Activated T-cell treated with anti-CD3 and anti-CD28 coated beads, Interleukin-2, amount 50 U/mL, for 72 hours (primary cell): ENCODE measurements at places on chromosomes 1 and 21. TPM values are rescaled to one million over a fixed set of nuclear protein-coding genes. Genes with fewer than 3 reads are reported as not detected.
A peak's percentile ranks its signal among the peaks of the same experiment; 100 is the strongest.

DNA sequence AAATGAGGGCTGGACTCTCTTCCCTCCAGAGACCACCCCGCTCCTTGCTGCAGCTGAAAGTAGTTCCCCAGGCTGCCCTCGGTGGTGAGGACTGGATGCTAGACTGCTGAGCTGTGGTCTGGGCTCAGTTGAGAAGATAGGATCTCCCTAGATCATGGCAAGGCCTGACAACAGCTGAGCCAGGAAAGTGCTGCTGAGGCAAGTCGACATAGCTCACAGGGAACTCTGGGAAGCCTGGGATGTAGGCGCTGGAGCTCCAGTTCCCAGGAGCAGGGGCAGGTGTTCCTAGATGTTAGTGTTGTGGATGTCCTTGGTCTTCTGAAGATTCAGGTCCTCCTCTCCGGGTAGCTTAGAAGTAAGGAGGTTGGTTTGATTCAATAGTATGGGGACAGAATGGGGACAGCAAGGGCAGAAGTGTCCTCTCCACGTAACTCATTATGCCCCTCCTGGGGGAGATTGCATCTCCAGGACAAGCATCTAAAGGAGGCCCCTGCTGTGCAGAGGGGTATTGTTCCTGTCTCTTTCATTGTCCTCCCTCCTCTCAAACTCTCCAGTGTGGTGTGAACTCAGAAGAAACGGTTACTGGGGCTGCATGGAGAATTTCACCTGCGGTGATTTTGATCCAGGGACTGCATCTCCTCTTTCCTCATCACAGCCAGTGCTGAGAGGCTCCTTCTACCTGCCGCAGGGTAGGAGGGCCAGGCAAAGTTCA, 3.7 kb downstream of the CYB561D1 start:
- DNase-seq: no peak

DNA sequence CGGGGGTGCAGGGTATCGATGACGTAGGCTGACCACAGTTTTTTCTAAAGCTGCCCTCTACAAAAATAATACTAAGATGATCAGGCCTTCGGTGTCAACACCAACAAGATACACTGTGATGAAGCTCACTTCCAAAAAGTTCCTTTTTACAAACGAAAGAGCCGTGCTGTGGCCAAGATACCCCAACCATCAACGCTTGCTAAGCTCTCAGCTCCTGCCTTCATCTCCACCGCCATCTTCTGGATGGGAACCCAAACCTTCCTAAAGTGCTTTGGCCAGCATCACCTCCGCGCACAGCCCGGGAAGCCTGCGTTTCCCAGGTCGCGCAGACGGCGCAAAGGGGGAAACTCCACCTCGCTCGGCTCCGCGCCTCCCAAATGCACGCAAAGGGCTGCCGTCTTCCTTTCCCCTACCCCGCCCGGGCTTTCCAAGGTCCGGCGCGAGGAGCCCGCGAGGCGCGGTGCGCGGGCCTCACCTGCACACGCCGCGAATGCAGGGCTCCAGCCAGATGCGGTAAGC, 541 bp downstream of the USP48 start:
- DNase-seq: peak; percentile 73

GRCh38 chr1:85629532-85629920, 49.0 kb downstream of the CCN1 start:
- DNase-seq: no peak

- no peak for DNase-seq
These were observed 431 bp downstream of the MTARC1 start for GRCh38 chr1:220787069-220787619.

Gene F13B
- not detected for total RNA-seq

DNA sequence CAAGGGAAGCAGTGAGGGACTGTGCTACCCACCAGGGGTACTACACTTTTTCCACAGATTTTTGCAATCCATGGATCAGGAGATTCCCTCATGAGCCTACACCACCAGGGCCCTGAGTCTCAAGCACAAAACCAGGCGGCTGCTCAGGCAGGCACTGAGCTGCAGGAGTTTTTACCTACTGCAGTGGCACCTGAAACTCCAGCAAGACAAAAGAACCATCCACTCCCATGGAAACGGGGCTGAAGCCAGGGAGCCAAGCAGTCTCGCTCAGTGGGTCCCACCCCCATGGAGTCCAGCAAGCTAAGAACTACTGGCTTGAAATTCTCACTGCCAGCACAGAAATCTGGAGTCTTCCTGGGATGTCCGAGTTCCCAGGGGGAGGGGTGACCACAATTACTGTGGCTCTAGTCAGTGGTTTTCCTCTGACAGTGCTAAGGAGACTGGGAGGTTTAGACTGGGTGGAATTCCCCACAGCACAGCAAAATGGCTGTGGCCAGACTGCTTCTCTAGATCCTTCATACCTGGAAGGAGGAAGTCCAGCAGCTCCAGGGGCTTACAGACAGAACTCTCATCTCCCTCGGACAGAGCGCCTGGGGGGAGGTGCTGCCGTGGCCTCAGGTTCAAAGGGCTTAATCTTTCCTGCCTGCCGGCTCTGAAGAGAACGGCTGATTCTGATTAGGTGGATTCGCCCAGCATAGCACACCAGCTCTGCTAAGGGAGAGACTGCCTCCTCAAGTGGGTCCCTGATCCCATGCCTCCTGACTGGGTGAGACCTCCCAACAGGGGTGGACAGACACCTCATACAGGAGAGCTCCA, 437.8 kb downstream of the LTN1 start:
- DNase-seq: no peak

GRCh38 chr1:115164484-115164883, 75.2 kb upstream of the TSPAN2 start:
- DNase-seq: no peak

Gene IFI44
- 77.5 TPM for total RNA-seq

- no peak for DNase-seq
These were observed 27.8 kb downstream of the HSD3B2 start for GRCh38 chr1:119442756-119443155.

Gene BGLAP
- total RNA-seq: 7.4 TPM

- DNase-seq: peak; percentile 52
These were observed 546 bp downstream of the KIF21B start for GRCh38 chr1:201022820-201023516.

GRCh38 chr1:229223498-229223897, 47.4 kb upstream of the RAB4A start:
- DNase-seq: no peak

DNA sequence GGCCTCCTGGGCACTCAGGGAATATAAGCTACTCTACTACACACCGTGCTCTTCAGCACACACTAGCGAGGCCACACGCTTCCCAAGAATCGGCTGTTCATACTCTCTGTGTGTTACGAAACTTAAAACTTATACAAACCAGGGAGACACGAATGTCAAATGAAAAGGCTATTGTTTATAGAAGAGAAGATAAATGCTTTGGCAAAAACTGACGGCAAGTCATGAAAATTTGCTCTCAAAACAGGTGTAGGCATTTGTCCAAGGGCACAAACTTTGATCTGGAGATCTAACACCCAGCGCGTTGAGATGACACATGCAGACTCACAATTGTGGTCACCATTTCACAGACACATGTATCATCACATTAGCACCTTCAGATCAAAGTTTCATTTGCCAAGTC, 46.1 kb downstream of the USP48 start:
- no peak for DNase-seq

- no peak for DNase-seq
These were observed 63.1 kb downstream of the ATP5PO start for GRCh38 chr21:33852485-33852884.

DNA sequence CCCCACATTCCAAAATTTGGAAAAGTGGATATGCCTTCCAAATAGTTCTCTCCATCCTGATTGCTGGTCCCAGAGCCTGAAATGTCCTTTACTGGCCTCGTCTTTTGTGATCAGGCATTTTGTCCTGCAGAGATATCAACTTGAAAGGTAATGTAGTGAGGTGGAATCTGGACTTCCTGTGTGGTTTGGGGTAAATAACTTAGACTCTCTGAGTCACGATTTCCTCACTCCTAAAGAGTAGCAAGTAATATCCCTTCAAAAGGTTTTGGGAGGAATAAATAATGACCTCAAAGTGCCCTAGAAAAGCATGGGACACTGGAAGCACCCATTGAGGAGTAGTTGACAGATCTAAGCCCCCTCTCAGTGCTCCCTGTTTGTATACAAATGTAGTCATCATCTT, 426.6 kb downstream of the OMA1 start:
- no peak for DNase-seq

DNA sequence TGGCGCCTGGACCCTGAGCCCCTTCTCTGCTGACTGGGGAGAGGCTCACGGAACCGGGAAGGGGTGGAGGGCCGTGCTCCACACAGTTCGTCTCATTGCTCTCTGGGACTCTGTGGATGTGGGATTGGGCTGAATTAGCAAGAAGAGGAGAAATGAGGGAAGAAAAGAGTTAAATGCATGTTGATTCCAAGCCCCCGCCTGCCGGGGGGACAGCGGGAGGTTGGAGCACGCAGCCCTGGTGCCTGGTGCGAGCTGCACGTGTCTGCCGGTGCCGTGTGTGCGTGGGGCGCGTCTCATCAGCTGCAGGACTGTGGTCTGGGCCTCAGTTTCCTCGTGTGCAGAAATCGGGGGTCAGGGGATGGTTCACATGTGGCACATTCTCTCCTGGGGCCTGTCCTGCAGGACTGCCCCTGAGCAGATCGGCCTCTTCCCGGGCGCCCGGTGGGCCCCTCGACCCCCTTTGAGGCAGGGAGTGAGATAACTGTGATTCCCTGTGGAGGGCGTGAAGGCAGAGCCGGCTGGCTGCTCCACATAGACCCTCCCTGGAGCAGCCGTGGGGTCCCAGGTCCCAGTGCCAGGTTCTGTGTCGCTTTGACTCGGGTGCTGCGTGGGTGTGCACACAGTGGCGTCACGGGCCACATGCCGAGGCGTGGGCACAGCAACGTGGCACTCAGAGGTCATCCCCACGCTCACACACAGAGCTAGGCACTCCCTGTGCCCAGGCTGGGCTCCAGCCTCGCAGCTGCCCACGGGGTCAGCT, 11.4 kb downstream of the SAMD11 start:
- DNase-seq: no peak

Gene RPRD2
- 32.7 TPM for total RNA-seq

DNA sequence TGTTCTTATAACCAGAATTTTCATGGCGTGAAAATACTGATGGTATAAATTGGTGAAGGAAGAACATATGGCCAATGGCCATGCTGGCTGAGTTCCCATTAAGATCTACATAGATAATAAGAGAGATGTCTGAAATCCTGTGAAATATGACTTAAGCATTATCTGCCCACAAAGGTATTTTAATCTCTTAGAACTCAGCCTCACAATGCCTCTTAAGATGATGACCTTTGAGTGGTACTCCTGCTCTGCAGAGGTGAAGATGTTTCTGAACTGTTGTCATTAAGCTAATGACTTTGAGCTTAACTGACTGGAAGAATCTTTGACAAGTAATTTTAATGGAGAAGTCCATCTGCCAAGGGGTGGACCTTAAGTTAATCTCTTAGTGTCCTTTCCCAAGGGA, 148.7 kb downstream of the ZNF326 start:
- no peak for DNase-seq

- DNase-seq: no peak
These were observed 112.5 kb downstream of the ZC3H11B start for GRCh38 chr1:219500327-219500897.

DNA sequence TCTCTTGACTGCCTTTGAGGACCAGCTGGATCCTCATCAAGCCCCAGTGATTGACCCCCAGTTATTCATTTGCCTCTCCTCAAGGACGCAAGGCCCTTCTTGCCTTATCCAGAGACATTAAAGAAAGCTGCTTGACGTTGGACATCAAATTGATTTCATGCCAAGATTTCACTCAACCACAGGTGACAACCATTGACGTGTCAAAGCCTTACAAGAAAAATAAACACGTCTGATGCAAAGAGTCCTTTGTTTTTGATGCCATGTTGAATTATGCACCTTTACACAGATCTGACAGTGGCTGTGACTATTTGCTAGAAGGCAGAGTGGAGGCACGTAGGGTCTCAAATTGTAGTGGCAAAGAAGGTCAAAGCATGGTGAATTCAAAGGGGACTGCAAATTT, 666.2 kb upstream of the CAMK1G start:
- DNase-seq: no peak
